Ovary (tissue), 10 donors: ENCODE measurements at places on chromosomes 2 and 18. TPM values are rescaled to one million over a fixed set of nuclear protein-coding genes. Genes with fewer than 3 reads are reported as not detected.

The CYP27C1 gene
- 0.48 TPM for total RNA-seq

DNA sequence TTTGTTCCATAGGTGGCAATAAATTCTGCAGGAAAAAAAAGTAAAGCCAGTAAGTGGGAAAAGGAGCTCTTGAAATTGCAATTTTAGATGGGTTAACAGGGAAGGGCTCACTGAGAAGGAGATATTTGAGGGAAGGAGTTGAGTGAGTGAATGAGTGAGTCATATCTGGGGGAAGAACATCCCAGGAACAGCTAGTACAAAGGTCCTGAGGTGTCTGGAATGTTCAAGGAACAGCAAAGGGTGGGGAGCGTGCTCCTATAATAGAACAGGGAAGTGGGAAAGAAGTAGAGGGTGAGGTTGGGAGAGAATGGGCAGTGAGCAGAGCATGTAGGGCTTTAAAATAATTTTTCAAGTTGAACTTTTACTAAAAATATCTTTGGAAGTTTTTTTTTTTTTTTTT, 68.0 kb upstream of the PSME4 start:
- DNase-seq = no peak

The TMEM198 gene
- 22.7 TPM for total RNA-seq

The NEUROD1 gene
- not detected for total RNA-seq

- no peak for DNase-seq
Observed at GRCh38 chr18:13393338-13393737, 174.8 kb downstream of the LDLRAD4 start.

The NT5C1B gene
- not detected for total RNA-seq

DNA sequence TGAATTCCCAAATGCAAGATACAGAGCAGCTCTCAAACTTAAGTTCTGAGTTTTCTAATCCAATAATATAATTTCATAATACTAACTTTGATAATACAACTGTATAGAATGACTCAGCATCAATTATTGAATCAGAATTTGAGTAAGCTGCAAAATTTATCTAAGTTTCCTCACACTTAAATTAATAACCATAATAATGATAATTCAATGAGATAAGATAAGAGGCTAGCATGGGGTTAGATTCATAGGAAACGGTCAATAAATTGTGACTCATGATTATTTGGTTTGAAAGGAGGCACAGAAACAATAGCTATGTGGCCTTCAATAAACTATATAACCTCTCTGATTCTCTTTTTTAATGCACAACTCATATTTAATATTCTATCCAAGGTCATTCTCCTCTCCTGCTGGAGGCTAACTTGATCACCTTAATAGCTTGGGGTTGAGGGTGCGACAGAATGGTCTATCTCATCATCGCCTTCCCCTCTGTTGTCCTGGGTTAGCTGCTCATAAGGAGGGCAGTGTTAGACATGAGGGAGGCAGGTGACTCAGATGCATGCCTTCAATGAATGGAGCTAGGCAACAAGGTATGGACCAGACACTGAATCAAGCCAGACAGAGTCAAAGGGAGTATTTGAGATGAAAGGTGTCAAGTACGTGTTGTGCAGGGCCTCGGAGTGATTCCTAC, 36.2 kb upstream of the BMP10 start:
- DNase-seq = no peak

DNA sequence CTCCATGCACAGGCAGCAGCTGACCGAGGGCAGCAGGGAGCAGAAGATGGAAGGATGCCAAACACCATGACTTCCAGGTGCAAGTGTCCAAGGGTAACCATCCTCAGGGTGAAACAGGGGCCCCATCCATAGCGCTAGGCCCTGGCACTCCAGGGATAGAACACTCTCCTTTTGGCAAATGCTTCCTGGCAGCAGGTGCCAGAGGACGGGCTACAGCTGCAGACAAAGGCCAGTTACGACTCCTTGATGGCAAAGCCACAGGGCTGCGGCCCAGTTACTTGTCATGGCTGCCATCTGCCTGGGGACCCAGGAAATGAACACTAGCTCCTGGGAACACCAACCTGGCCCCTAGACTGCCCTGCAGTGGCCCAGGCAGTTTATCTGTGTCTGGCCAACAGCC, 178.8 kb downstream of the TMEM163 start:
- DNase-seq = no peak

GRCh38 chr18:53566626-53567025, 657.8 kb downstream of the MBD2 start:
- DNase-seq = no peak

The BBS5 gene
- 10.6 TPM for total RNA-seq
